Activated gamma-delta T cell (primary cell): ENCODE measurements at places on chromosomes 1 and 21.

- DNase-seq, result no peak
These were observed 366.7 kb upstream of the PROX1 start for GRCh38 chr1:213621077-213621476.

DNA sequence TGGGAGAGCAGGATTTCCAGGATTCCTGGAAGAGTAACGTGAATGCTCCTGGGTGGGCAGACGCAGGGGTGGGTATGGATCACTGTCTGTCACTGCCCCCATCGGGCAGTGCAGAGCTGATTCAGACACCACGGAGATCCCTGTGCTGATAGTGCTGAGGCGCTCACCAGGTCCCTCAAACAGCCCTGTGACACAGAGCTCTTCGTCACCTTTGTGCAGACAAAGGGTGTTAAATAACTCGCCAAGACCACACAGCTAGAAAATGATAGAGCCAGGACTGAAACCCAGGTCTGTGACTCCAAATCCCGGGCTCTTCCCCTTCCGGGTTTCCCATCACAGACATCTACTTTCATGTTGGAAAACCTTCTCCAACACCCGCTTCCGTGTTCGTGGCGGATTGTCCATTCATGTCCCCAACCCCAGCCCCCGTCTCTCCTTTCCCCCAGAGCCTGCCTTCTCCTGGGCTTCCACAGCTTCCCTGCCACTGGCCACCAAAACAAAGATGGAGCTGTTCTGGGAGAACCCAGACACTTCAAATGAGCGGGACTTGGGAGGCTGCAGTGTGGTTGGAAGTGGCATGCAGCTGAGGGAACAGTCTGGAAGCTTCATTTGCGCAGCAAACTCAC lies 2.6 kb downstream of the EFHD2 start:
- DNase-seq, result no peak

- DNase-seq, result no peak
These were observed 19.3 kb downstream of the TEX38 start for GRCh38 chr1:46690931-46691421.

- DNase-seq, result no peak
These were observed 6.5 kb upstream of the TRAPPC10 start for GRCh38 chr21:44005593-44005992.

- no peak for DNase-seq
These were observed 31.0 kb downstream of the NENF start for GRCh38 chr1:212463565-212464285.

- DNase-seq, result no peak
These were observed 501.4 kb upstream of the USP24 start for GRCh38 chr1:55716610-55717009.

GRCh38 chr1:150875197-150876118 lies 941 bp downstream of the ARNT start:
- no peak for DNase-seq

DNA sequence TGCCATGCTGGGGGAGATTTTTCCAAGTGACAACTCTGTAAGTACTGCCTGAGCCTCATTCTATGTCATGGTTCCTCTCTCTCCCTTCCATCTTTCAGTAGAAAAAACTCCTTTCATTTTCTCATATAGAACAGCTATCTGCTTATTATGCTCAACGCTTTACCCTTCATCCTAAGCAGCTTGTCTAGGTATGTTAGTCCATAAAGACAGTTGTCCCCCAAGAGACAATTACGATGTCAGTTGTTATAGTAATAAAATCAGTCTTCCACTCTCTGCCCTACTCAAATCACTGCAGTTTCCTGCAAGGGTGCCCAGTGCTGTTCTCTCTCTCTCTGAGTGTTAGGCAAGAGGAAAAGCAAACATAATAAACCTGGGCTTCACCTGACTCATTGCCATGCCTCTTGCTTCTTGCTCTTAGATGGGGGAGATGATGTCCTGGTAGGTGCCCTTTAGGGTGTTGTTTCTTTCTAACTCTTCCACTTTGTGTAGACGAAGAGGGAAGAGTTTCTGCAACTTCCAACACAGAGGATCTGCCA lies 59.4 kb downstream of the PAPPA2 start:
- DNase-seq, result no peak

GRCh38 chr1:8892026-8892425 lies 13.5 kb upstream of the ENO1 start:
- DNase-seq, result no peak
